ENCODE measurements at places on chromosomes 5 and 9.

- DNase-seq, result no peak
Measured at GRCh38 chr5:148623741-148624140, 30.6 kb downstream of the HTR4 start.

GRCh38 chr9:69060766-69061165 lies 25.2 kb downstream of the FXN start:
- no peak for DNase-seq

GRCh38 chr9:131651599-131651998 lies 88.3 kb downstream of the RAPGEF1 start:
- no peak for DNase-seq

DNA sequence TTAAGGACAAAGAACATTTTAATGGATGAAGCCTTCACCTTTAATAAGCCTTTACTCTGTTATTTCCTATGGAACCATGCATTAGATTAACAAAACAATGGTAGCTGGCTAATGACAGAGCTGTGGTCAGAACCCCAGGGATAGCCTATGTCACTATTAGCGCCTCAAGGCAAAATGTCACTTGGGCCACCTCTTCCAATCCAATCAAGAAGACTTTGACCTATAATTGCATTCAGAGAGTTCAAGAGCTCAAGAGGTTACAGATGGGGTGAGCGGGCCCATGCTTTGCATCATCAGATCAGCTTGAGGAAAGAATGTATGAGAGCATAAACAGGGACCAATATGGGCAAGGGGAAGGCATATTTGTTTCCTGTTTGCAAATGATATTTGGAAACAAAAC lies 425.1 kb downstream of the ARHGEF28 start:
- DNase-seq, result no peak

- DNase-seq, result no peak
Measured at GRCh38 chr5:135448791-135449507, 1.8 kb upstream of the DCANP1 start.
